Fibroblast of skin of left quadriceps (primary cell): ENCODE measurements at places on chromosomes 4 and X.
A peak's percentile ranks its signal among the peaks of the same experiment; 100 is the strongest.

GRCh38 chr4:99822734-99823133 is 6.1 kb downstream of the DAPP1 start:
- DNase-seq, result no peak

DNA sequence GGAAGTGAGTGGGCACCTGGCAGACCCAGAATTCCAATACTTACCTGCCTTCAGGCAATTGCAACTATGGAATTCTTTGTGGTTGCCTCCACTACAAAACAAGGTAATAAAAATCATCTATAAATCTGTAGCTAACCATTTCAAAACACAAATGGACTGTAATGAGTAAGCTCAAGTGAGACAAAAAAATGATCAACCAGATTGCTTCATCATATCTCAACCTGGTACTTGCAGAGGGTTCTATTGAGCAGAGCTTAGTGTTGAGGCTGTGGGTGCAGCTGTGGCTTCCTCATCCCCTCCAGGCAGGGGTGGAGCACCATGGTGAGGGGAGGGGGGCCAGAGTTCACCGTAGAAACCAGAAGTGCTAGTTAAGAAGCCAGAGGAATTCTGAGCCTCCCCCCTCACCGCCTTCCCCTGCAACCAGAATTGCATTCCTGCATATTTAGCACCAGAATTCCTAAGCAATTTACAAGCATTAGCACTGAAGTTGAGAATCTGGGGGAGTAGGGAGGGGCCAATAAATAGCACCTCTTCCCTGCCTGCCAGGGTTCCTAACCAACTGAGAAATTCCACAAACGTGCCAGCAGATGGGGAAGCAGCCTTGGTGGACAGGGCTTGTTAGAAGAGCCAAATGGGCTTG is 11.5 kb downstream of the CTAG1A start:
- DNase-seq, result peak; percentile 81

DNA sequence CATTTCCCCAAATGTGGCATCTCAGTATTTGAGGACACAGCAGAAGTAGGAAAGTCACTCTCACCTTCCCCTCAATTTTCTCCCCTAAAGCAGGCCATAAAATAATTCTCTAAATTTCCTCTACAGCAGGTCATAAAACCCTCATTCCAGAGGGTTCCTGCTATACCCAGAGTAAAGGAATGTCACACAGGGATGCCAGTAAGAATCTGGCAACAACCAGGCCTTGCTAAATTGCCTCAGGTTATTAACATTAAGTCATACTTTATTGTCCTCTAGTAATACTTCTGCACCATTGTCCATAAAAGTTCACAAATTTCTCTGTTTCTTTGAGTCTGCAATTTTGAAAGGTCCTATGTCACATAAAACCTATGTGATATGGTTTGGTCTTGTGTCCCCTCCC is 685.7 kb upstream of the SLIT2 start:
- no peak for DNase-seq

- DNase-seq, result no peak
These were observed 26.8 kb downstream of the SH3KBP1 start for GRCh38 chrX:19860571-19860970.

DNA sequence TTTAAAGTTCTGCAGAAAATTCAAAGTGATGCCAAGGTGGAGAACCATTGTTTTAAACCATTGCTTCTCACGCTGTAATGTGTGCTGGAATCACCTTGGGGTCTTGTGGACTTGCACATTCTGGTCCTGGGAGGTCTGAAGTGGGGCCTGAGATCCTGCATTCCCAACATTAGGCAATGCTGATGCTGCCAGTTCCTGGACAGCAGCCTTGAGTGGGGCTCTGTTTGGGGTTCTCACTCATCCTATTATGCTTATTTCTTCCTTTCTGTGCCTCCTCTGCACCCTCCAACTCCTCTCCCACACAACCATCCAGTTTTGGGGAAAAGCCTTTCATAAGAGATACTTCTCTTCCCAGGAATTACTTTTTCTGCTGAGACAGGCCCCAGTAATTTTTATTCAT is 44.2 kb upstream of the RASSF6 start:
- no peak for DNase-seq

DNA sequence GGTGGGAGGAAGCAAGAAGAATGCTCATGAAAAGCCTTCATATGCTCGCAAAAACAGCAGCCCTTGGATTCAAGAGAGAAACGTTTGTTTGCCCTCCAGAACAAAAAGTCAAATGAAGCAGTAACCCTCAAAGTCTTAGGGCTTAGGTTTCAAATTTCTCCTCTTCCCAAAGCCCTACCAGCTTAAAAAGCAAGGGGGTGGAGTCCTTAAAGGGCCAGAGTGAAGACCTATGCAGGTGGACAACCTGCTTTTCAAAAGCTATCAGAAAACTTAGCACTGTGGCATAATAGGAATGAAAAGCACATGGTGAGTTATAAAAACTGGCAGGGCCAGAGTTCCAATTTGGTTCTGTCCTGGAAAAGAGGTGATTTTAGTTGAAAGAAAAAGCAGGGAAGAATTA is 253.3 kb downstream of the NAP1L3 start:
- DNase-seq, result no peak
